ENCODE measurements at places on chromosomes 2 and 18. TPM values are rescaled to one million over a fixed set of nuclear protein-coding genes. Genes with fewer than 3 reads are reported as not detected.
A peak's percentile ranks its signal among the peaks of the same experiment; 100 is the strongest.

DNA sequence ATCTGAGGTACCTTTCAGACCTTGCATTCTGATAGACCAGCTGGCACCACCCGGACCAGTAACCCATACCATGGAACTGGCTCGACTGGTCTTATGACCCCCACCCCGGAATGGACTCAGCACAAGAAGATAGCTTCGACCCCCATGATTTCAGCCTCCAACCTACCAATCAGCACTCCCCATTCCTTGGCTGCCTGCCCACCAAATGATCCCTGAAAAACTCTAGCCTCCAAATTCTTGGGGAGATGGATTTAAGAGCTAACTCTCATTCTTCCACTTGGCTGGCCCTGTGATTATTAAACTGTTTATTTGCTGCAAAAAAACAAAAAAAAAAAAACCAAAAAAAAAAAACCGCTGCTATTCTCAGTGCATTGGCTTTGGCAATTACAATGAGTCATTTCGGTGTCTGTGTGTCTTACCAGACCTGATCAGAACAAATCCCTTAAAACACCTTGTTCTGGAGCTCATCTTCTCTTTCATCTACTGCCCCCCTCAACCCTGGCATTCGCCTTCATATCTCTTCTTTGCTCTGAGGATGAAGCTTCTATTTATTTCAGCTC lies 60.1 kb upstream of the KIF5C start:
- H3K27ac ChIP-seq = no peak overlapping the region
- DNase-seq = no peak
- no peaks in the 10 kb centered on the region for H3K36me3 ChIP-seq
- no peaks in the 10 kb centered on the region for H3K27me3 ChIP-seq
- H3K4me1 ChIP-seq = no peaks in the 10 kb centered on the region

Gene SEMA4F
- 12.3 TPM for total RNA-seq

GRCh38 chr2:215756346-215756730 lies 257.0 kb downstream of the MREG start:
- no peaks in the 10 kb centered on the region for H3K27me3 ChIP-seq
- no peak overlapping the region for H3K4me3 ChIP-seq
- H3K36me3 ChIP-seq = no peaks in the 10 kb centered on the region
- H3K4me1 ChIP-seq = no peaks in the 10 kb centered on the region

GRCh38 chr2:182360663-182361260 lies 66.1 kb downstream of the PDE1A start:
- no peaks in the 10 kb centered on the region for H3K36me3 ChIP-seq
- H3K4me1 ChIP-seq = no peaks in the 10 kb centered on the region
- H3K4me3 ChIP-seq = no peak overlapping the region
- no peak overlapping the region for H3K27ac ChIP-seq

Gene LYPD1
- not detected for total RNA-seq

GRCh38 chr2:8709611-8710010 lies 27.8 kb downstream of the ID2 start:
- no peak for DNase-seq
- H3K36me3 ChIP-seq = no peaks in the 10 kb centered on the region
- H3K27me3 ChIP-seq = no peaks in the 10 kb centered on the region

DNA sequence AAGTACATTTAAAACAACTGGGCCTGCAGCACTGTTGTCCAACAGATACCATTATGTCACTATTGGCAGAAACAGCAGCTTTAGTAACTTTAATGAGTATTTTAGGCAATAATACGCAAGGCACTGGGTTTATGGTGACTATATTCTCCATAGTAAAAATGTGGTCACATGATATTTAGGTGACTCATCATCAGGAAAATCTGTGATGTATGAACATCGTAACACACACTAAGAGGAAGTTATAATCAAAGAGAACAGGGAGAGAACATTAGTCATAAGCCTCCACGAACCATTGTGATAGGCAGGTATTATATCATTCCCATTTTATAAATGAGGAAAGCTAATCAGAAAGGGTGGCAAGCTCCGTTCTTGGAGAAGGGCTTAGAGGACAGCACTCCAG lies 36.9 kb downstream of the RAPH1 start:
- no peaks in the 10 kb centered on the region for H3K27me3 ChIP-seq
- H3K36me3 ChIP-seq = no peaks in the 10 kb centered on the region
- H3K4me1 ChIP-seq = peaks cover 5% of the 10 kb centered on the region
- peak overlapping the region; percentile 36 for H3K4me3 ChIP-seq

Gene SPAG16
- 0.30 TPM for total RNA-seq
